Stimulated activated CD4-positive, alpha-beta T cell treated with anti-CD3 and anti-CD28 coated beads, Interleukin-4, amount 100 ng/mL, for 1 hour (primary cell): ENCODE measurements at places on chromosomes 5 and 9.

DNA sequence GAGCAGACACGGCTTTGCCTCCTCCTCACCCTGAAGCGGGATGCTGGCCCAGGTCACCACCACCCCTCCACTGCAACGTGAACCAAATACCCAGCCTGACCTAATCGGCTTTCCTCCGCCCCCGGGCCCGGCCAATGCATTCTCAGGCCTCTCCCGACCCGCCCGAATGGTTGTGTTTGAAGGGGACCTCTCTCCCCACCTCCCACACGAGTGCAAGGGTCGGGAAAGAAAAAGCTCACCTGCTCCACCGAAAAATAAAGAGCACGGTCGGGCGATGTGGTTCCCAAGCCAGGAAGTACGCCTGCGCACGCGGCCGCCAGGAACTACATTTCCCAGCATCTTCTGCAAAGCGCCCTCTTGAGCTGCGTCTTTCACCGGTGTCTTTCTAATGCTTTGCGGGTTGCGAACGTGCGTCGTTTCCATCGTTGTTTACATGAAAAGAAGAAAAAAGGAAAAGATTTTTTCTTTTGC is at the start of gene ZNF883:
TSS of gene ZNF883 (minus strand) at position 282 of the 471 bp plus-strand sequence.
- DNase-seq, result peak; percentile 16

DNA sequence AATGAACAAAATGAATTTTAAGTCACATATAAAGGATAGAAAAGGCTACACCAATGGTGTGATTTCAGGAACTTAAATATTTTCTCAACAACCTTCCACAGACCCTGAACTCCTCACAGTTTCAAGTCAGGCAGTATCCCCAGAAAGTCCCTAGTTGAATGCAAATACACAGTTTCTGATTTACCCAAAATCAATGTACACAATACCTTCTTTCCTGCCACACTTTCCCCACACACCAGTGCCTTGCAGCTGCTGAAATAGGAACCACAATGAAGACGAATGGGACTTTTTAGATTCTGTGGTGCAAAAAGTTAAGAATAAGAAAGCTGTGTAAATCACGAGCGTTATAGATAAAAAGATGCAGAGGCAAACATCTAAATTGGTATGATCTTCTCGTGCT is 552.4 kb upstream of the MEF2C start:
- no peak for DNase-seq

DNA sequence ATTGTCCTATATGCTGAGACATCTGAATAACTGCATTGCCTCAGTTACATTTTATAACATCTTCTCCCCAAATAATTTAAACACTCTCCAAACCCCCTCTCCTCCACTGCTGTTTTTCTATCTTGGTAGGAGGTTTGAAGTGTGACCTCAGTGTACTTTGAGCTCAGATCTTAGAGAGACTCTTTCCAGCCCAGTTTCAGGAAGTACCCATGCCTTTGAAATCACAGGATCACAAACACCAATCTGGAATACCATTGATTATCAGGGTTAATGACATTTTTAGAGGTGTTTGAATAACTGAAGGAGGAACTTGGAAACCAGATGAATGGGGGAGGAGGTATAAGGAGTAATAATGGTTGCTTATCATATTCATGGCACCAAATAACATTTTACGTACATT is 93.2 kb downstream of the GCNT1 start:
- DNase-seq, result no peak

DNA sequence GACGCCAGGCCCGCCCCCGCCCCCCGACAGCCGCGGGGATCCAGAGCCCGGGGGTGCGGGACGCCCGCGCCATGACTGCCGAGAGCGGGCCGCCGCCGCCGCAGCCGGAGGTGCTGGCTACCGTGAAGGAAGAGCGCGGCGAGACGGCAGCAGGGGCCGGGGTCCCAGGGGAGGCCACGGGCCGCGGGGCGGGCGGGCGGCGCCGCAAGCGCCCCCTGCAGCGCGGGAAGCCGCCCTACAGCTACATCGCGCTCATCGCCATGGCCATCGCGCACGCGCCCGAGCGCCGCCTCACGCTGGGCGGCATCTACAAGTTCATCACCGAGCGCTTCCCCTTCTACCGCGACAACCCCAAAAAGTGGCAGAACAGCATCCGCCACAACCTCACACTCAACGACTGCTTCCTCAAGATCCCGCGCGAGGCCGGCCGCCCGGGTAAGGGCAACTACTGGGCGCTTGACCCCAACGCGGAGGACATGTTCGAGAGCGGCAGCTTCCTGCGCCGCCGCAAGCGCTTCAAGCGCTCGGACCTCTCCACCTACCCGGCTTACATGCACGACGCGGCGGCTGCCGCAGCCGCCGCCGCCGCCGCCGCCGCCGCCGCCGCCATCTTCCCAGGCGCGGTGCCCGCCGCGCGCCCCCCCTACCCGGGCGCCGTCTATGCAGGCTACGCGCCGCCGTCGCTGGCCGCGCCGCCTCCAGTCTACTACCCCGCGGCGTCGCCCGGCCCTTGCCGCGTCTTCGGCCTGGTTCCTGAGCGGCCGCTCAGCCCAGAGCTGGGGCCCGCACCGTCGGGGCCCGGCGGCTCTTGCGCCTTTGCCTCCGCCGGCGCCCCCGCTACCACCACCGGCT is 1.0 kb downstream of the FOXE1 start:
- DNase-seq, result peak; percentile 64

GRCh38 chr5:11110128-11110527 is 349.1 kb upstream of the DAP start:
- no peak for DNase-seq

DNA sequence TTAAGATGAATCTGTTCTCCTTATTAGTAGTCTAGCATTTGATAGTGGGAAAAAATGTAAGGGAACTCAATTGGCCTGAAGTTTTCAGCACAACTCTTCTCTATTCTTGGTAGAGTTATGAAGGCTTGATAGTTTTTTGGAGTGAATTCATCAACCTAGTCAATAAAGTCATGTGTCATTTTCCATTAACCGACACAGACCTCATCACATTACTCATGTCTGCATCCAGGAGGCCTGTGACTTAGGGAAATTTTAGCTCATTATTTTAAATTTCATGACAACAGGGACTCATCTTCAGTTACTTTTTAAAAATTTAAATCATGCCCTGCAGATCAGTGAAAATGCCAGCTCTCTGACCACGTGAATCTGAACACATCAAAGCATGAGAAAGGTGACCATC is 63.3 kb downstream of the ADAMTS16 start:
- DNase-seq, result no peak

DNA sequence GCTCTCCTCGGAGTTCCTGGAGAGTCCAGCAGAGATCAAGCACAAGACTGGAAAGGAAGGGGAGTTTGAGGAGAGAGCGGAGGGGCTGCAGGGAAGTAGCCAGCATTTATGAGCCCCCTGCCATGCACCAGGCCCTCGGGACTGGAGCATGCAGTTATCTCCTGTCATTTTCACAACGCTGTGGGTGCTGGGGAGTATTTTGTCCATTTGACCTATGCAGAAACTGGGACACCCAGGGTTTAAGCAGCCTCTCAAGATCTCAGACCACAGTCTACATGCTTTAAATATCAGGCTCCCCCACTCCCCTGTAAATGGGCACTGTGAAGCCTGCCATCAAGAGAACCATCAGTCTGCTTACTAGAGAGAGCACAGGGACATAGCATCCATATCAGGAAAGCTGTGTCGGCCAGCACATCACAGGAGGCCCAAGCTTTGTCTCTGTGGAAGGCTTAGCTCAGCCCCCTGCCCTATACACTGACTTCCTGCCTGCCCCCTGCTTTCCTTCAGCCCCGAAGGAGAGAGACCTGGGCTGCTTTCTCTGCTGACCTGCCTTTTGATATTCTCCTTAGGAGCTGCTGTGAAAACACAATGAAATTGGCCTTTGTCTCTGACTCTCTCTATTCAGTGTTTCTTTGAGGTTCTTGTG is 7.3 kb downstream of the FOXI1 start:
- no peak for DNase-seq

GRCh38 chr5:41683181-41683580 is 172.8 kb upstream of the PLCXD3 start:
- no peak for DNase-seq

GRCh38 chr9:124122813-124123462 is 111.4 kb downstream of the LHX2 start:
- DNase-seq, result peak; percentile 23

DNA sequence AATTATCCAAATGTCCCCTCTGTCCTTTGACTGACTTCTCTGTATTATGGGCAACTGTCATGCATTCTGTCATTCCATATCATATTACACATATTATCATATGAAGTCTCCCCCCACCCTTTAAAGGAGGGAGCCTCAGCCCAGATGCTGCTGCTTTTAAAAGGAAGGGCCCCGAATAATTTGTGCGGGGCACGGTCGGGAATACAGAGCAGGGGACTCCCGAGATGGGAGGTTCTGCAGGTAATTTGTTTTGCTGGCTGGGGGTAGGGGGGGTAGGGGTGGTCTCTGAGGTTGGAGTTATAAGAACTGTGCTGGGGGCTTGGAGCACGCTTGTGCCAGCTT is 10.1 kb upstream of the LHX2 start:
- DNase-seq, result no peak

DNA sequence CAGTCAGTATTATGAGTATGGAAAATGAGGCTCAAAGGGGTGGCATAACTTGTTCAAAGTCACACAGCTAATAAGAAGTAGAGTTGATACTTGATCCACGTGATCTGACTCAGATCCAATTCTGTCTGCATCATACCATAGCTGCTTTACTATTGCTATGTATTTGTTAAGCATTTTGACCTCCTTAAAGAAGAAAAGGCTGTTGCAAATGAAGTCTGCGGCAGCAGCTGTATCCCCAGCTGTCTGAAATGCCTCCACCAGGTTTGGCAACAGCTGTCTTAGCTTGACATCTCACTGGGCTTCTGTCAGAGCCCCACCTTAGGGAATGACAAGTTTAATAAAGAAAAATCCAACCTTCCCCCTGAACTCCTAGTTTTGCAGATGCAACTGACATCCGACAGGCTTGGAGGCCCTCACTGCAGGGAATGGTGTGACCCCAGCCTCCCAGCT is 75.6 kb upstream of the SLC44A1 start:
- DNase-seq, result no peak

DNA sequence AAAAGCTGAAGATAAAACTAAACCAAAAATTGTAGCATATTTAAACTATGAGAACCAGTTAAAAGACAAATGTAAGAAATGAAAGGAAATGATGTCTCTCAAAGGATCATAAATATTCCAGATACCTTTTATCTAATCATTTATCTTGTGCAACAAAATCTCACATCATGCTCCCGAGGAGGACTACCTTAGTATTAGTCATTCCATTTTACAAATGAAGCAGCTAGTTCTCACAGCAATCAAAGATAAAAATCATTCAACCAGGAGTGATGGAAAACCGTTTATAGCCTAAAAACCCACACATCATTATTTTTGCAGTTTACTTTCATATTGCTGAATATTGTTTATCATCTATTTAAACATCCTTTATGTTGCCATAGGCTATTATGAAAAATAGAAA is 190.0 kb downstream of the CDH12 start:
- DNase-seq, result no peak

GRCh38 chr5:150580917-150581316 is 59.5 kb upstream of the SYNPO start:
- no peak for DNase-seq

DNA sequence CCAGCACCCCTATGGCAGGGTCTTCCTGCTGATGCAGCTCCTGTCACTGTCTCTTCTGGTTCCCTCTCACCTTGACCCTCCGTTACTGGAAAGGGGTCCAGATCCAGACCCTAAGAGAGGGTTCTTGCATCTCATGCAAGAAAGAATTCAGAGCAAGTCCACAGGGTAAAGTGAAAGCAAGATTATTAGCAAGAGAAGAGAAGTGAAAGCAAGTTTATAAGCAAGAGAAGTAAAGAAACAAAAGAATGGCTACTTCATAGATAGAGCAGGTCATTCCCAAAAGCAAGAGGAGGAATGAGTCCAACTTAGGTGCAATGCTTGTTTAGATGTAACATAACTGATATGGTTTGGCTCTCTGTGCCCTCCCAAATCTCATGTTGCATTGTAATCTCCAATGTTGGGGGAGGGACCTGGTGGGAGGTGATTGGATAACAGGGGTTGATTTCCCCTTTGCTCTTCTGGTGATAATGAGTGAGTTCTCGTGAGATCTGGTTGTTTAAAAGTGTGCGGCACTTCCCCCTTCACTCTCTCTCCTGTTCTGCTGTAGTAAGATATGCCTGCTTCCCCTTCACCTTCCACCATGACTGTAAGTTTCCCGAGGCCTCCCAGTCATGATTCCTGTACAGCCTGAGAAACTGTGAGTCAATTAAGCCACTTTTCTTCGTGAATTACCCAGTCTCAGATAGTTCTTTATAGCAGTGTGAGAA is 183.3 kb downstream of the MED10 start:
- no peak for DNase-seq

DNA sequence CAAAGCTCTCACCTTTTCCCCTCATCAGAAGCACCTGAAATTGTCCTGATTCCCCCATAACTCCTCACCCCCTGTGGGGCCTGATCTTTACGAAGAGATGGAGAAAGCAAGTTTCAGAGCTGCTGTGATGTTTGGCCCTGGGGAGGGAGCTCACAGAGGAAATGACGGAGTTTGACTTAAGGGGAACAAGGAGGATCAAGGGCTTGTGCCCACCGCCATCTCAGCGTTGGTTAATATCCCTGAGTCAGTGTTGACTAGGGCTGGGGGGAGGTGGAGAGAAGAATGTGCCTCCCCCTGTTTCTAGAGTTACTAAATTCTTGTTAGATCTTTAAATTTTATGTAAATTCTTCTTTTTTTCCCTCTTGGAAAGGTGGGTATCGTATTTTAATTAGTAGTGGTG is 27.8 kb downstream of the FGF18 start:
- no peak for DNase-seq

DNA sequence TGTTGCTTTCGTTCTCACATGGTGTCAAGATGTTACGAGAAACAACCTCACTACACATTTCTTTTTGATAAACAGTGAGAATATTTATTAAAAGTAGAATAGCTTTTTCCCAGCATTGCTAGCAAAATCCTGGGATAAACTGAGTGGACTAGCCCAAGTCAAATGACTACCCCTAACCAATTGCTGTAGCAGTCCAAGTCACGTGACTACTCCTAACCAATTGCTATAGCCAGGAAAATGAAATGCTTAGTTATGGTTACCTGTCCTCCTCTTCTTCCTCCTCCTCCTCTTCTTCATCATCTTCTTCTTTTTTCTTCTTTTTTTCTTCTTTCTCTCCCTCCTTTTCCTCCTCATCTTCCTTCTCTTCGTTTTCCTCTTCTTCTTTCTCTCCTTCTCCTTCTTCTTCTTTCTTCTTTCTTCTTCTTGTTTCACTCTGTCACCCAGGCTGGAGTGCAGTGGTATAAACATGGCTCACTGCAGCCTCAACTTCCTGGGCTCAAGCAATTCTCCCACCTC is 85.4 kb downstream of the PDE8B start:
- no peak for DNase-seq

DNA sequence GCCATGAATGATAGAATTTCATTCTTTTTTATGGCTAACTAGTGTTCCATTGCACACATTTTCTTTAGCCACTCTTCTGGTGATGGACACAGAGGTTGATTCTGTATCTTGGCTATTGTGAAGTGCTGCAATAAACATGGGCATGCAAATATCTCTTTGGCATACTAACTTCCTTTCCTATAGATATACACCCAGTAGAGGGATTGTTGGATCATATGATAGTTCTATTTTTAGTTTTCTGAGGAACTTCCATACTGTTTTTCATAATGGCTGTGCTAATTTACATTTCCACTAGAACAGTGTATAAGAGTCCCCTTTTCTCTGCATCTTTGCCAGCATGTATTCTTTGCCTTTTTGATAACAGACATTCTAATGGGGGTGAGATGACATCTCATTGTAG is 50.4 kb upstream of the CDK5RAP2 start:
- no peak for DNase-seq

- no peak for DNase-seq
Observed at GRCh38 chr5:138596105-138596881, 21.1 kb upstream of the HSPA9 start.
